Esophagus mucosa (tissue), 1 donor: ENCODE measurements at places on chromosomes 5 and 9. TPM values are rescaled to one million over a fixed set of nuclear protein-coding genes. Genes with fewer than 3 reads are reported as not detected.

PCDHB8 gene
- total RNA-seq: 0.40 TPM

CMYA5 gene
- total RNA-seq: 0.36 TPM

PCDHA11 gene
- not detected for total RNA-seq

ZFP2 gene
- total RNA-seq: 0.08 TPM

DMRT2 gene
- 0.12 TPM for total RNA-seq

GRHPR gene
- 57.5 TPM for total RNA-seq

KCNV2 gene
- total RNA-seq: not detected
